Activated CD8-positive, alpha-beta T cell treated with anti-CD3 and anti-CD28 coated beads, Interleukin-2, amount 10 ng/mL, durations not matched to agents 7 days and 5 days (primary cell): ENCODE measurements at places on chromosomes 6 and 20.

DNA sequence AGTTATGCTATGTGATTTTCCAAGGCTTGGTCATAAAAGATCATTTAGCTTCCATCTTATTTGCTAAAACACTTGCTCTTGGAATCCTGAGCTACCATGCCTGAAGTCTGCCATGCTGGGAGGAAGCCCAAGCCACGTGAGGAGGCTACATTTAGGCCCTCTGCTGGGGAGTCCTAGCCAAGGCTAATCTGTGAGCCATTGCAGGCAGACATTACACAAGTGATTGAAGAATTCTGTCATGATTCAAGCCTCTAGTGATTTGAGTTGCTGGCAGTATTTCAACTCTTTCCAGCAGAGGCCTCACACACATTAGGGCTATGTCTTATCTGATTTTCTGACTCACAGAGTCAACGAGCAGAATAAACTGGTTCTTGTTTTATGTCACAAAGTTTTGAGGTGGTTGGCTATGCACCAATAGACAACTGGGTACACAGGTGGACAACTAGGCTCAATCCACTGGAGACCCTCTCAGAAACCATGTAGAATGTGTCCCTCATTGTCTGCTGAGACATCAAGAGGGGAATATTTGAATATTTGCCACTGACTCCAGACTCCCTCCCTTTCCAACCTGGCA lies 227.2 kb upstream of the SULF2 start:
- no peak for DNase-seq

GRCh38 chr20:38447931-38448675 lies 13.0 kb upstream of the SNHG17 start:
- DNase-seq = no peak

GRCh38 chr20:60628749-60629148 lies 623.3 kb upstream of the CDH4 start:
- no peak for DNase-seq

DNA sequence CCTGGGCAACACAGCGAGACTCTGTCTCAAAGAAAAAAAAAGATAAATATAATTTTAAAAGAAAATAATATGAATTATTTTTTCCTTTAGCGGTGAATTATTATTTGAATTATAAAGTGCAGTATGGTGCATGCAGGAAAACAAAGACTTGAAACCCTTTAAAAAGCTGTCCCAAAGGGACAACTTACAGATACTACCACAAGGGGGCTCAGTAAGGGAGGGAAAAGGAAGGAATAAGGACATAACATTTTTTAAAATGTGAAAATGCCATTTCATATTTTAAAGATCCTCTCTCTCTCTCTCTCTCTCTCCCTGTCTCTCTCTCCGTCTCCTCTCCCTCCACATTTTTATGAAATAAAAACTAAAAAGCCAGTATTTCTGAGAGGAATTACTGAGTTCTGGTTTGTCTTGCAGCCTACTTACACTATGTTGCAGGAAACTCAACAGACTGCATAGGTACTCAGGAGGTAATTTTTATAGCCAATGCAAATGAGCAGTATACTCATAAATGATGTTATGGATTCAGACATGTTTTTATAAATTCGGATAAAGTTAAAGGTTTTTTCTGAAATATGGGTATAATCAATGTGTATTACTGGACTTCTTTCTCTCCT lies 455.0 kb upstream of the GJE1 start:
- no peak for DNase-seq

DNA sequence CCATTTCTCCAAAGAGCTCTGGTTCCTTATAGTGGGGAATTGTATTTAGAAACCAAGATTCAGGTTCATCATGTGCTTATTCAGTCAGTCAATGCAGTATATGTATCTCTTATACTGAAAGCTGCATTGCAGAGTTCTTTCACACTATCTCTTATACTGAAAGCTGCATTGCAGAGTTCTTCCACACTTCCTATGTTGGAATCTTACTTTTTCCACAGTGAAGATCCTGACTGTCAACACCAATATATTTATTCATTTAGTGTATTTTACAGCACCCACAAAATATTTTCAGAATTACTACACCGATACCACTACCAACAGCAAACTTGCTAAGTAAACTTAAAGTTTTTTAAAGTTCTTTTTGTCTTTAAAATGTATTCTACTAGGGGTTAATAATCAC lies 349.3 kb upstream of the MMS22L start:
- no peak for DNase-seq

DNA sequence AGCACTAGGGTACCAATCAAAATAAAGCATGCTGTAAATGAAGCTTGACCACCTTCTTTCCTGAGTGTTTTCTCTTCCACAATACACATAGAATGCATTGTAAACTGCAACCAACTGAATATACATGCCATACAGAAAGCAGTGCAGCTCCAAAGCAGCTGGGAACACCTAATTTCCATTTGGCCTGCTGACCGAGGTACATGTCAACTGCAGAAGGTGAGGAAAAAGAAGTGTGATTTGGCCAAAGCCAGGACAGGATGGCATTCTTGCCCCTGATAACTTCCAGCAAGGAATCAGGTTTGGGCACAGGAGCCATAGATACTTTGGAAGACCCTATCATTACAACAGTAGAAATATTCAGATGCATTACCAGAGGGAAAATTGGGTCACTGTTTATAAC lies 258.4 kb downstream of the SLC35F1 start:
- DNase-seq = no peak

DNA sequence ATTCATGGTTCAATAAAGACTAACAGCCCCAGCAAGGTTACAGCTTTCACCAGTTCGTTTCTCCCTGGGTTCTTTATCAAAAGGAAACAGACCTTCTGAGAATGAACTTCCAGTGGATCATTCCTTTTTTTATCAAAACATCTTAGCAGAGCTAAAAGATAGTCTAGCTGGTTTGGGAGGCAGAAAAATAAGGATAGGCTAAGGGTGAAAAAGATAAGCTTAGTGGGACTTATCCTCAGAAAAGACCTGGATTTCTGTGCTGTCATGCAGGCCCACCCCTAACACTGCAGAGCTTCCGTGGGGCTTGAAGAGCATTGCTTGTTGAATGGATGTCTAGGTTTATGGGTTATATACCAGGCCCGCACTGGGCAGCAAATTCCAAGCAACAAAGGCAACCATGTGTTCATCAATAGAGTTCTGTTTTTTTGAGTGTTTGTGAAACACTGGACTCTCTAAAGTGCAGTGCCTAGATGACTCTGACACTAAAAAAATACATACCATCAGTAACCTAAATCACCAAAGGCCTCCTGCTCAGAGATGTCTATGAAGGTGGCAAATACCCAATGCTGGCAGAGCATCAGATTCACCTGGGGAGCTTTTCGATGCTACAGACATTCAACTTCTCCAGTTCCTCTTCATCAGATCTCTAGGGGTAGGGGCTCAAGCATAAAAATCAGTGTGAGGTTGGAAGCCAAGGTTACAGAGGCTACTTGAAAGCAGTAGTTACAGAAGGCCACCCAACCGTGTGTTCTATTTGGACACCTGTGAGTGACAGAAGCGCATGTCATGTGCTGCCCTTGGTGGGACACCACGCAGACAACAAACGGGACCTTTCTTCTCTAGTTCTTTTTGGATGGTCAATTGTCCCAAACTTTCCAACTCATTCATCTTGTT lies 53.0 kb downstream of the TNFAIP3 start:
- no peak for DNase-seq

DNA sequence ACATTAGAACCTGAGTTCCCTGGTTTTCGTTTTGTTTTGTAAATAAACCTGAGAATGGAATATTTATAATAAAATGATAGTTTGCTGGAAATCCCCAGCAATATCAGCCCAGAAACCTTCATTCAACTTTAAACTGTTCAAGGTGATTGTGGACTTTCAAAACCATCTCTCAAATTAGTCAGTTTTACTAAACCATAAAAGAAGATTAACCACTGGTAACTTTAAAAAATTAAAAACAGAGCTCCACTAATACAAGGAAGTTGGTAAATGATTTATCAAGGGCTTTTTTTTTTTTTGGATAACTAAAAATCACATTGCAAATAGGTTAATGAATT lies 10.0 kb downstream of the MBOAT1 start:
- no peak for DNase-seq

DNA sequence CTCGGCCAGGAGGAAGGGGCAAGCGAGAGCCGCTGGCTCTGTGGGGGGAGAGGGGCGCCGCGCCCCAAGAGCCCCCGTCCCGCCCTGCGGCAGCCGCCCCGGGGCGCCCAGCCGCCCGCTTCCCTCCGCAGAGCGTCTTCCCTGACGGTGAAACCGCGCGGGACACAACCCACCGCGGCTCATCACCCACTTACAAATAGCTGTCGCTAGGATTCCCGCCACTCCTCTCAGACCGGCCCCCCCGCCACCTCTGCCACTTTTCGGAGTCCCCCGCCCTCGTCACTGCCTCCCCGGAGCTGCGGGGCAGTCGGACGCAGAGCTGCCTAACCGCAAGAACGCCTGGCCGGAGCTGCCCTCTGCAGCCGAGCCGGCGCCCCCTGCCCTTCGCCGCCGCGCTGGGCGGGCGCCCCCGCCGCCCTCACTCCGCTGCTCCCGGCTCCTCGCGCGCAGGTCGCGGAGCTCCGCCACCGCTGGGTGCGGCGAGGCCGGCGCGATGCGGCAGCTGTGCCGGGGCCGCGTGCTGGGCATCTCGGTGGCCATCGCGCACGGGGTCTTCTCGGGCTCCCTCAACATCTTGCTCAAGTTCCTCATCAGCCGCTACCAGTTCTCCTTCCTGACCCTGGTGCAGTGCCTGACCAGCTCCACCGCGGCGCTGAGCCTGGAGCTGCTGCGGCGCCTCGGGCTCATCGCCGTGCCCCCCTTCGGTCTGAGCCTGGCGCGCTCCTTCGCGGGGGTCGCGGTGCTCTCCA lies at the start of gene SLC35D3:
Gene SLC35D3, plus strand, starts transcription at position 366 of the 749 bp plus-strand sequence. Its CDS starts 128 bp downstream, at position 494.
- peak; percentile 42 for DNase-seq

DNA sequence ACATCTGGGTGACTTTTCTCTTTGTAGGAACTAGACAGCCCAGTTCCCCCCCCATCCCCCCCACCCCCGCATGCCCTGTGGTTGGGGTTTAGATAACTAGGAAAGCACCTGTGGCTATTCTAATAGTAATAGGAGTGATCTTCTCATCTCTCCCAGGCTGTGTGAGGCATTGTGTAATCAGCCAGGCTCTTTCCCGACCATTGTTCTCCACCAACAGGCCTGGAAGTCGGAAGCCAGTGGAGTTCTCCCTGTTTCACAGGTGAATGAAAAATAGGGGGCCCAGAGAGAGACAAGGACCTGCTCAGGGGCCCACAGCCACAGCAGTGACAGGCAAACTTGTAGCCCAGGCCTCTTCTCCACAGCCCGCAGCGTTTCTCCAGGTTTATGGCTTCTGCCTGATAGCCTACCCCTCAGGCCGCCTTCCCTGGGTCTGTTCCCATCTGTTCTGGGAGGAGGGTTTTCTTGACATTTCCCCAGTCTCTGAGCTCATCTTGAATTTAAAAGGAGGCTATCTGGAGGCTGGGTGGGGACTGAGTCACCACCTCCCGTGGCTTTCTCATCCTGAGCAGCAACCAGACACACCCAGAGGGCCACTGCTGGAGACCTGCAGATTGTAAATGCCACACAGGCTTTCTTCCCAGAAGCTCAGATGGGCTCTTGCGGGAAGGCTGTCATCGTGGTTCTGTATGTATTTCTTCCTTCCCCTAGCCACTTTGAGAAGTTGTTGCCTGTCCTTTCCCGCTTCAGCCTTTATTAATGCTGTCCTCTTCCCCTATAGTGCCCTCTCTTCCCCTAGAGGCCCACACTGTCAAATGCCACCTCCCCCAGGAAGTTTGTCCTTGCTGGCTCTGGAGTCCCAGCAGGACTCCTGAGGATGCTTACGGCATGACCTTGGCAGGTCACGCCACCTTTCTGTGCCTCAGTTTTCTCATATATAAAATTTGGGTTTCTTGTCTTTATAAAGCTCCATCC lies 75.9 kb upstream of the MYL9 start:
- peak; percentile 53 for DNase-seq

GRCh38 chr6:119540417-119540816 lies 190.9 kb upstream of the MAN1A1 start:
- DNase-seq = no peak

GRCh38 chr6:82178077-82178758 lies 69.3 kb downstream of the IBTK start:
- no peak for DNase-seq

- no peak for DNase-seq
Observed at GRCh38 chr20:34773726-34774125, 51.7 kb downstream of the NCOA6 start.

- peak; percentile 83 for DNase-seq
Observed at GRCh38 chr6:127900935-127901334, at the start of gene THEMIS. Gene THEMIS, minus strand, starts transcription at chr6:127901058. Its CDS starts 126 bp downstream, at chr6:127900932.

GRCh38 chr20:49987015-49987867 lies 4.5 kb downstream of the SNAI1 start:
- no peak for DNase-seq

- peak; percentile 94 for DNase-seq
Observed at GRCh38 chr6:20403070-20403765, 1.5 kb downstream of the E2F3 start.

- peak; percentile 22 for DNase-seq
Observed at GRCh38 chr20:32963176-32963575, 41.1 kb downstream of the SUN5 start.

DNA sequence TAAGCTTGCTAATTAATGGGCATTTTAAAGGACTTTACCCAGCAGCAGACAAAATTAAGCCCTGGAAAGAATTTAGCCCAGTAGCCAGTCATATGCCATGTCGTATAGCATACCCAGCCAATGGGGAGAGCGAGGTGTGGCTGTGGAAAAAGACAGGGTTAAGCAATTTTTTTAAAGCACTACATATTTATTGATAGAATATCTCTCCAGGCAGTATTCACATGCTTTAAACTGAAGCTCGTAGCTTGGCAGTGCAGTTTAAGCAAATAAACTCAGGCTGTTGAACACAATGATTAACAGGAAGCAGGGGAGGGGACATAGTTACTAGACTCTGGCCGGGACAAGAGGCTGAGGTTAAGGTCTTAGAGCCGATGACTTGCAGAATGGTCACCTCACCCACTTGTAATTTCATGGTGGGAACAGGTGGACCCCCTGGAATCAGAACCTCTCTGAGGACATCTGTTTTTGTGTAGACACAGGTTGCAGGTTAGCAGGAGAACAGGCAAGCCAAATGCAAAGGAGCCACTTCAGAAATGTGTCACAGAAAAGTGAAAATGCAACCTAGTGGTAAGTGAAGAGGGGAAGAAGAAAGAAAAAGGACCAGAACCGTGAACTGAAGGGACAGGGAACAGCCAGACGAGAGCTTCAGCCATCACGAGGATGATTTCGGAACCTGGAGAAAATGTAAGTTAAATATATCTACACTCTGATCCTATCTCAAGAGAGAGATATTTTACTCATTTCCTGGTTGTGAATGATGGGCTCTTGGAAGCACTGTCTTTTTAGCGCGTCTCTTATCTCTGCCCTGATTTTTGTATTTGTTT lies 7.2 kb downstream of the GCNT2 start:
- peak; percentile 42 for DNase-seq

- DNase-seq = peak; percentile 57
Observed at GRCh38 chr6:28489366-28490204, 26.0 kb downstream of the GPX6 start.

DNA sequence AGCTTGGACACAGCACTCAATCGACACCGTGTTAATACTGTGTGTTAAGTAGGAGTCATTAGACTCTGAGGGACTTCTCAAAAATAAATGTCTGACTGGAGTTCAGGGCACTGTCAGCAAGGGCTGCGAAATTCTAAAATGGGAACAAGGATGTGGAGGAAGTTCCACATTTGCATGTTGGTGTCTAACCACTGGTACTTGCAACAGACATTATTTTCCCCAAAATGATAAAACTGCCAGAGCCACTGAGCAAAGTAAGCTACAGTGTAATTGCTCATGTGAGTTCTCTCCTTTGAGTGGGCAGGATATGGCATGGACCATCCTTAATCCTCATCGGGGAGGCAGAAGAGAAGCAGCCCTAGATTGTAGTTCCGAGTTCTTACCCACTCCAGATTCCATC lies 215.9 kb downstream of the SLC24A3 start:
- no peak for DNase-seq
